Ovary (tissue), 10 donors: ENCODE measurements at places on chromosomes 4 and X. TPM values are rescaled to one million over a fixed set of nuclear protein-coding genes. Genes with fewer than 3 reads are reported as not detected.

VEGFC gene
- 11.9 TPM for total RNA-seq

CHRDL1 gene
- total RNA-seq: 1.2 TPM

ATP8A1 gene
- 23.7 TPM for total RNA-seq

SYP gene
- total RNA-seq: 1.3 TPM

PCSK1N gene
- total RNA-seq: 0.43 TPM

TSPYL2 gene
- 182 TPM for total RNA-seq

FAM120C gene
- 9.4 TPM for total RNA-seq

TEX13B gene
- not detected for total RNA-seq

SLC6A14 gene
- 0.18 TPM for total RNA-seq

RAB33A gene
- 3.3 TPM for total RNA-seq

NOX1 gene
- not detected for total RNA-seq

GPR119 gene
- not detected for total RNA-seq

SLC9A6 gene
- total RNA-seq: 16.8 TPM

ZNF330 gene
- total RNA-seq: 36.1 TPM

FGFRL1 gene
- 38.7 TPM for total RNA-seq

RBMXL3 gene
- not detected for total RNA-seq

SHROOM2 gene
- 10.0 TPM for total RNA-seq

TCEAL3 gene
- total RNA-seq: 67.8 TPM

EMCN gene
- total RNA-seq: 17.5 TPM

HELT gene
- not detected for total RNA-seq

SLC10A7 gene
- 10.6 TPM for total RNA-seq

ZBTB49 gene
- 13.4 TPM for total RNA-seq

FGFR3 gene
- total RNA-seq: 9.2 TPM

ACE2 gene
- 2.5 TPM for total RNA-seq

KLKB1 gene
- total RNA-seq: 0.60 TPM

SLC25A14 gene
- total RNA-seq: 15.1 TPM

GAGE12G gene
- total RNA-seq: not detected

SPATA4 gene
- total RNA-seq: 0.26 TPM

MAGEE1 gene
- 9.5 TPM for total RNA-seq

PCDH18 gene
- total RNA-seq: 15.2 TPM

SLC10A4 gene
- total RNA-seq: not detected

SOD3 gene
- 81.7 TPM for total RNA-seq

MAGEA10 gene
- not detected for total RNA-seq

CT83 gene
- total RNA-seq: not detected

MAGEB2 gene
- 0.15 TPM for total RNA-seq

GAGE10 gene
- total RNA-seq: not detected

DUSP21 gene
- total RNA-seq: not detected

HSFX3 gene
- not detected for total RNA-seq

SATL1 gene
- not detected for total RNA-seq

NSUN7 gene
- total RNA-seq: 4.1 TPM

AADAT gene
- total RNA-seq: 3.9 TPM

EXOC1L gene
- total RNA-seq: not detected

ADH1B gene
- 141 TPM for total RNA-seq

MORC4 gene
- 17.9 TPM for total RNA-seq

TCEAL2 gene
- 37.5 TPM for total RNA-seq

GAK gene
- total RNA-seq: 95.4 TPM
